ENCODE measurements at places on chromosomes 7 and 10.

DNA sequence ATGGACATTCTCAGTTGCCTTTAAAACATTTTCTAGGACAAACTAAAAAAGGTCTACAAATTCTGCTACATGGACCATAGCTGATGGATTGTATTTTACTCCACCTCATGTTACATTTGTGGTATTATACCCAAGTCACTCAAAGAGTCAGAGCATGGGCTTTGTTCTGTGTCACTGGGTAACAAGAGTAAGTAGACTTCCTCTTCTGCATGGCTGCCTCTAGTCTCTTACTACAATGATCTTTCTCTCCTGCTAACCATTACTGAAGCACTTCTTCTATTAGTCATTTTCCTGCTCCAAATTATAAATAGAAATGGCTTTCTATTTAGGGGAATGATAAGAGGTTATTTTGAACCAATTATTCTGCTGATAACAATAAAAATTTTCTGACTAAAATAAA lies 727.4 kb upstream of the NRP1 start:
- DNase-seq, result no peak

DNA sequence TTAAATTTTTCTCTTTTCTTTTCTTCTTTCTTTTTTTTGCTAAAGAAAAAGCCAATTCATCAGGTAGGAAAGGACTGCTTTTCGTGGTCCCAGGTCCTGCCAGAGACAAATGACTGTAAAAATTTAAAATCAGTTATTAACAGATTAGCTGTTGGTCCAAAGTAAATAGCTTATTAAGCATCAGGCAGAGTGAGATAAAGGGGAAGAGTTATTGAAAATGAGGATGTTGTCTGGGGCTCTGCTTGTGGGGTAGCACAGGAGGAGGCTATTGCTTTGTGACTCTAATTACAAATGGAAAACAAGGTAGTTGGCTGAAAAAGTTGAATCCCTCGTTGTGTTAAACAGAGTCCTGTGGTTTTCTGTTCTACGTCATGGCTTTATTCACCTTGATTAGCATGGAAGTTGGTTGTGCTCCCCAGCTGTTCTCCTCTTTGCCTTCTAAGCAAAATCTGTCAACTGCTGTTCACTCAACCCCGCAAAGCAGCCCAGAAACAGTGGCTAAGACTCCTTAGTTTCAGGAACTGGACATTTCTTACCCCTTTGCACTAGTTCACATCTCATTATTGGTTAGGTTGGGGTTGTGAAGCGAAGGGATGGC lies 128.9 kb downstream of the SNX10 start:
- DNase-seq, result no peak

- no peak for DNase-seq
These were observed 143.1 kb downstream of the CHN2 start for GRCh38 chr7:29337546-29338116.

DNA sequence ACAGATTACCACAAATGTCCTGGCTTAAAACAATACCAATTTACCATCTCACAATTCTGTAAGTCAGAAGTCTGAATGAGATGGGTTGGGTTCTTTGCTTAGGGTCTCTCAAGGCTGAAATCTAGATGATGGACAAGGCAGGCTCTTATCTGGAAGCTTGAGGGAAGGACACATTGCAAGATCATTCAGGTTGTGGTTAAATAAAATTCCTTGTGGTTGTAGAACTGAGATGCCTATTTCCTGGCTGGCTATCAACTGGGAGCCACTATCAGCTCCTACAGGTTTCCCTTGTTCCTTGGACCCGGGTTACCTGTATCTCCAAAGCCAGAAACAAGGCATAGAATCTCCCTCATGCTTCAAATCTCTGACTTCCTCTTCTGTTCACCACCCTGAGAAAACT lies 148.4 kb downstream of the MDFIC start:
- DNase-seq, result no peak

- no peak for DNase-seq
These were observed 76.8 kb upstream of the NKX6-2 start for GRCh38 chr10:132862485-132863420.

GRCh38 chr10:95260909-95261552 lies 29.8 kb downstream of the PDLIM1 start:
- no peak for DNase-seq

Measured in stimulated activated CD4-positive, alpha-beta T cell treated with anti-CD3 and anti-CD28 coated beads, Interleukin-12 subunit alpha, Interleukin-12 subunit beta, amount 100 ng/mL, for 4 hours (primary cell).